GM03348 (cell line): ENCODE measurements at places on chromosomes 3 and 15.

DNA sequence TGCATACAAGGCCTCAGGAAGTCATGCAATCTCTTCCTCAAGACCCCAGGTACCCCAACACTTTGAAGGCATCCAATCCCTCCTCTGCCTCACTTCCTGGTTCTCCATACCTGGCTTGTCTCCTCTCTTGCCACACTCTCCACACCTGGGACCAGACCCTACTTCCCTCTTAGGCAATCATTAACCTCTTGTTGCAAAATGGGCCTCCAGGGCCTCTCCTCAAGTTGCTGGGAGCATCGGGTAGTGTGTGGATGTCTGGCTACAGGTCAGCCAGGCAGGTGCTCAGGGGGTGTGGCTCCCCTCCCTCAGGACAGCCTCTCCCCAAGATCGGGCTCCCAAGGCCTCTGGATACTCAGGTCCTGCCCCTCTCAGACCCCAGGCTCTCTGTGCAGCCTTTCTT lies 8.6 kb downstream of the PLA2G4E start:
- no peak for DNase-seq

- DNase-seq = no peak
Measured at GRCh38 chr3:187522293-187522692, 147.9 kb downstream of the SST start.

DNA sequence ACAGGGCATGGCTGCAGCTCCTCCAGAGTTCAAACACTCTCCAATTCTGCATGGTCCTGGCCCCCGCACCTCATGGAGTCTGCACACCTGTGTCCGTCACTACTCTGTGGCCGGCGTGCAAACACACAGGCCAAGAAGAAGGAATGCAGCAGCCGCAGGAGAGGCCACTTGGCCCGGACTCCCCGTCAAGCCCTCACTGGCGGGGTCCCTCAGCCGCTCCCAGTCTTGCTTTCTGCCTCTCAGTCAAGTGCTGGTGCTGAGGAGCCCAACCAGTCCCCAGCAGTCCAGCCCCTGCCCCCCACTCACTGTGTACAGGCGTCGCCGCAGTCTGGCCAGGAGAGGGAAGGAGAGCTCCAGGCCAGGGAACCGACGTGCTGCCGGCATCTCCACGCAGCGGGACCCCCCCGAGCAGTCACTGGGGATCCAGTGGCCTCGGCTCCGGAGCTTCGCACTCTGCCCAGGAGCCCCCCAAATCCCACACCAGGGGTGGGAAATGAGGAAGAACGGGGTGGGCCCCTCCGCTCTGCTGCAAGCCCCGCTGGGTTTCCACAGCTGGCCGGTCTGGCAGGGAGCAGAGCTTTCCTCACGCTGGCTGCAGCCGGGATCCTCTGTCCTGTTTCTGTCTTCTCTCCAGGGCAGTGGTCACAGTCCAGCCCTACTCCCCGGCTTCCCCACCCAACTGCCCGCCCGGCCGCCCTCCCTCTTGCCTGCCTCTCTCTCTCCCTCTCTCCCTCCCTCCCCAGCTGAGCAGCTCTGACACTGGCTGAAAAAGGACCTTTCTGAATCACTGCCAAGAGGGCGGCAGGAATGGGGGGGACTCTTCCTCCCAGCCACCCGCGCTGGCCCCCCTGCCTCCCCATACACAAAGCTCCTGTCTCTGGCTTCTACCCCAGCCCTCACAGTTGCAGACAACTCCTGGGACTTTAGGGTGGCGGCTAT lies 16.0 kb downstream of the TNK2 start:
- DNase-seq = peak; percentile 83

GRCh38 chr15:50773389-50773788 lies 7.9 kb upstream of the SPPL2A start:
- no peak for DNase-seq
